ENCODE measurements at places on chromosomes 5 and 9. TPM values are rescaled to one million over a fixed set of nuclear protein-coding genes. Genes with fewer than 3 reads are reported as not detected.

Gene PROB1
- 0.78 TPM for total RNA-seq

Gene NR2F1
- total RNA-seq, result not detected

Gene LCN1
- total RNA-seq, result not detected

Gene NMUR2
- total RNA-seq, result not detected

Gene ZER1
- total RNA-seq, result 25.4 TPM

Gene GHR
- total RNA-seq, result not detected

Gene CD14
- total RNA-seq, result not detected

Gene NINJ1
- 10.3 TPM for total RNA-seq

Gene ENTREP1
- total RNA-seq, result not detected

Gene KIAA0825
- 2.0 TPM for total RNA-seq

Gene FRRS1L
- not detected for total RNA-seq

Gene PCDHB14
- 0.48 TPM for total RNA-seq

Gene GLDC
- not detected for total RNA-seq

Gene C5orf63
- total RNA-seq, result 14.3 TPM

Gene IL9
- not detected for total RNA-seq

Gene IFNE
- not detected for total RNA-seq

Gene GABRG2
- total RNA-seq, result not detected

Gene ARHGEF37
- total RNA-seq, result 17.0 TPM

Gene QRFP
- not detected for total RNA-seq

Gene ANXA1
- total RNA-seq, result not detected

Gene CENPH
- 37.0 TPM for total RNA-seq

Gene PCDHGA3
- not detected for total RNA-seq

Gene FBP2
- total RNA-seq, result not detected

Gene PCDHB5
- total RNA-seq, result not detected

Gene DIMT1
- total RNA-seq, result 48.6 TPM

Gene FOXD4L4
- 0.14 TPM for total RNA-seq

Gene C9orf50
- not detected for total RNA-seq

Gene TDRD7
- 23.4 TPM for total RNA-seq

Gene EQTN
- total RNA-seq, result not detected

Gene PLK2
- total RNA-seq, result not detected

Gene AGXT2
- total RNA-seq, result not detected

Gene IL33
- total RNA-seq, result not detected

Gene PRR16
- total RNA-seq, result not detected
